ENCODE measurements at places on chromosomes 7 and 10.
A peak's percentile ranks its signal among the peaks of the same experiment; 100 is the strongest.

DNA sequence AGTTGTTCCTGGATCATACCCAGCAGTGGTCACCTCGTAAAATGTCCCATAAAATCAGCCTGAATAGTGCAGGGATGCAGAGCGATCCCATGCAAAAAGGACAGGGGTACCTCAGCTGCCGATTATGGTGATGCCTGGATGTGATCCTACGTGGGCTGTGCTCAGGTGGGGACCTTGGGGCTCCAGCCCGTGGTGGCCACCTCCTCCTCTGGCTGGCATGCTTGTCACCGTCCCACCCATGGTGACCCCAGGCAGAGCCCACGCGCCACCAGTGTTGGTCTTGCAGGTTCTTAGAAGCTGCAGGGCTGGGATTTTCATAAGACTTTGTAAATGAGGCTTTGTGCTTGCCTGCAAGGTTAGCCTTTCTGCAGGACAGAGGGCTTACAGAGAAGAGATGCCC, 97.2 kb downstream of the GLRX3 start:
- no peak for DNase-seq

DNA sequence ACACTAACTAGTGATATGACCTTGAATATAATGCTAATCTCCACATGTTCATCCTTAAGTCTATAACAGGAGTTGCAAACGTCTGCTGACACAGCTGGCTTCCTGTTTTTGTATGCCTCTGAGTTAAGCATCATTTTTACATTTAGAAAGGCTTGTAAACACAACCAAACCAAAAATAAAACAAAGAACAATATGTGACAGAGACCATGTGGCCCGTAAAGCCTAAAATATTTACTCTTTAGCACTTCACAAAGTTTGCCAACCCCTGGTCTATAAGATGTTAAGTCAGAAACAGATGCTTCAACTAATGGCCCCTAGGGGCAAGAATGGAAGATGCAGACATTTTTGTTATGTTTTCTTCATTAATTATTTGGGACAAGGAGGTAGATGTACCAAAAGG, 109.3 kb downstream of the CPEB3 start:
- DNase-seq, result no peak

- DNase-seq, result no peak
These were observed 582.9 kb upstream of the ANKRD30A start for GRCh38 chr10:36542493-36542892.

GRCh38 chr10:9634466-9634865, 1383.2 kb upstream of the CELF2 start:
- DNase-seq, result no peak

- DNase-seq, result peak; percentile 39
These were observed 120.1 kb downstream of the DYNC2I1 start for GRCh38 chr7:158976468-158976848.

All from WERI-Rb-1 (cell line).